ENCODE measurements at places on chromosomes 16 and 17. TPM values are rescaled to one million over a fixed set of nuclear protein-coding genes. Genes with fewer than 3 reads are reported as not detected.

The HOXB1 gene
- 2.7 TPM for total RNA-seq

The PPY gene
- total RNA-seq = not detected

The SLC25A10 gene
- total RNA-seq = 28.8 TPM

DNA sequence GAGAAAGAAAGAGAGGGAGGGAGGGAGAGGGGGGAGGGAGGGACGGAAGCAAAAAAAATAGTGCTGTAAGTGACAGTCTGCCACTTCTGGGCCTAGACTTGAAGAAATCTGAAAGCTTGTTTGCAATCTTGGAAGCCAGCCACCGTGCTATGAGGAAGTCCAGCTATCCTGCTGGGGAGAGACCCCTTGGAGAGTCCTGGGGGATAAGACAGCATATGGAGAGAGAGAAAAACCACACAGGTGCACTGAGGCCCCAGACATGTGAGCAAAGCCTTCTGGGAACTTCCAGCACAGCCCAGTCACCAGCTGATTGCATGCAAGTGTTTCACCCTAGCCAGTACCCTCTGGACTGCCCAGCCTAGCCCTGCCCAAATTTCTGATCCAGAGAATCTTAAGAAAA lies 12.6 kb upstream of the ALOX12B start:
- no peaks in the 10 kb centered on the region for H3K36me3 ChIP-seq
- peaks cover 30% of the 10 kb centered on the region for H3K27me3 ChIP-seq
- no peak for DNase-seq
- no peak overlapping the region for H3K27ac ChIP-seq

DNA sequence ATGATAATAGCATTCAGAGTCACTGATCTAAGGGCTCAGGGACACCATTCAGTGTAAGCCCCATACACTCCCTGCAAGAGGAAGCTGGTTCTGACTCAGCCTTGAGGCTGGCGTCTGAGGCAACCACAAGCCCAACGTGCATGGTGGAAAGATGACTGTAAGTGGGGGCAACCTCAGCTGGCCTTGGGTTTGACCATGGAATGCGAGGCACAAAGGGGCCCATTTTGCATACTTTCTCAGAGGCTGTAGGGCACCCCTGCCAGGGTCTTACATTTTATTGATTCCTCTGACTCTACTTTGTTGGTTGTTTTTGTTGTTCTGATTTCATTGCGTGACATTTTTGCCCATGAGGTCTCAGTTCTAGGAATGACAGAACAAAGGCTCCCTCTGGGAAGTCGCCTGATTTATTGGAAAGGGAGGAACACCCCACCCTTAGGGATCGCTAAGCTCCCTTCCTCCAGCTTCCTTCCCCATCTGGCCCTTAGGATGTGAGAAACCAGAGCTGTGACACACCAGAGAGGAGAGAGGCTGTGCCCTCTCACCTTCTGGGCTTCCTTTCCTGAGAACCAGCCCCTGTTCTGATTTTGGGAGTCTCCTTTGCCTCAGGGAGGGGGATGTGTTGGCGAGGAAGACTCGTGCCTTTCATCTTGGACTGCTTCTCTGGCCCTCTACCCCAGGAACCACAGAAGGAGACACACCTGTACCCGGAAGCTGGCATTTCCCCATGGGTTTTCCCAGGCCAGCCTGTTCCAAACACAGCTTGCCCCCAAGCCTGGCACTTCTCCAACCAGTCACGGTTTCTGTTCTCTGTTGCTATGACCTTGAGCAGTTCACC lies 5.6 kb upstream of the CIITA start:
- no peak overlapping the region for H3K27ac ChIP-seq
- DNase-seq = no peak
- peaks cover 68% of the 10 kb centered on the region for H3K27me3 ChIP-seq

DNA sequence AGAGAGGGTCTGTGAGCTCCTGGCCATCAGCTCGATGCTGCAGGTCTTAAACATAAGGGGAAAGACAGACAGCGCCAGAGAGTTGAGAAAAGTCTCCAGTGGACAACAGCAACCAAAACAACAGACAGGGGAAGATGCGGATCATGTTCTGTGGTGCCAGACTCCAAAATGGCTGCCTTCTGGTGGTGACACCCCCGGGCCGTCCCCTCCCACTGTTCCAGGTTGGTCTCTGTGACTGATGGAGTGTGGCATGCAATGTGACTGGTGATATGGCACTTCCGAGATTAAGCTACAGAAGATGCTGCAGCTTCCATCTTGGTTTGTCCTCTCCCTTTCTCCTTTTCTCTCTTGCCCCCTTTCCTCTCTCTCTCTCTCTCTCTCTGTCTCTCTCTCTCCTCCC lies 40.4 kb upstream of the RBFOX3 start:
- H3K36me3 ChIP-seq = no peaks in the 10 kb centered on the region
- no peak overlapping the region for H3K4me3 ChIP-seq
- H3K27me3 ChIP-seq = peaks cover 21% of the 10 kb centered on the region
